Kidney capillary endothelial cell (primary cell): ENCODE measurements at places on chromosomes 13 and 19.

DNA sequence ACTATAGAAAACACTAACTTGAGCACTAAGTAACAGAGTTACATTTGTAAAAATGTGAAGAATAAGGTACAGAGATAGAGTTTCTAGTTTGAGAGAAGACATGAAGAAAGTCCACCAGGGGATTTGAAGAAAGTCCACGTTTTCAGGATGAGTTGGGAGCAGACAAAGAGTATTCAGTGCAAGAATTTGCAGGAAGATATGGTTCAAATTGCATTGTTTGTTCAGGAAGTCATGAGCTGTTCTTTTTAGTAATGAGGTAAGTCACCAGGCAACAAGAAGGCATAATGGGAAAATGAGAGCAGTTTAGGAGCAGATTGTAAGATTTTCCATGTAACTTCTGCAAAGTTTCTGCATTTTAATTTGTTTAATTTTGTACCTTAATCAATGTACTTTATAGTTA lies 618.0 kb downstream of the DACH1 start:
- DNase-seq = peak; percentile 69

GRCh38 chr13:66644855-66645460 lies 585.2 kb downstream of the PCDH9 start:
- no peak for DNase-seq

- DNase-seq = no peak
Measured at GRCh38 chr13:99065235-99066015, 87.6 kb upstream of the DOCK9 start.

DNA sequence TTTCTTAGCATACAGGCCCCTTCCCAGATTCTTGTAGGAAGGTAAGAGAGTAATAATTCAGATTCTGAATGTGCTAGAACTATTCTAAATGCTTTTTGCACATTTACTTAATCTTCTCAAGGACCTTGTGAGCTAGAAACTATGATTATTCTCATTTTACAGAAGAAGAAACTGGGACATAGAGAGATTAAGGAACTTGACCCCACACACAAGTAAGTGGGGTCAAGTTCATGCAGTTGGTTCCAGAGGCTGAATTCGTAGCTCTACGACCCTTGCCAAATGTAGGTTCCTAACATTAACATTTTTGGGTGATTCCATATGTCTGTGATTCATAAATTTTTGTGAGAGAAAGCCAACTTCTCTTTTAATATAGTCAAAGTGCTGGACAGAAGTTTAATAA lies 238.1 kb downstream of the LACC1 start:
- DNase-seq = no peak

- DNase-seq = no peak
Measured at GRCh38 chr19:55447421-55448174, 4.5 kb upstream of the SHISA7 start.

DNA sequence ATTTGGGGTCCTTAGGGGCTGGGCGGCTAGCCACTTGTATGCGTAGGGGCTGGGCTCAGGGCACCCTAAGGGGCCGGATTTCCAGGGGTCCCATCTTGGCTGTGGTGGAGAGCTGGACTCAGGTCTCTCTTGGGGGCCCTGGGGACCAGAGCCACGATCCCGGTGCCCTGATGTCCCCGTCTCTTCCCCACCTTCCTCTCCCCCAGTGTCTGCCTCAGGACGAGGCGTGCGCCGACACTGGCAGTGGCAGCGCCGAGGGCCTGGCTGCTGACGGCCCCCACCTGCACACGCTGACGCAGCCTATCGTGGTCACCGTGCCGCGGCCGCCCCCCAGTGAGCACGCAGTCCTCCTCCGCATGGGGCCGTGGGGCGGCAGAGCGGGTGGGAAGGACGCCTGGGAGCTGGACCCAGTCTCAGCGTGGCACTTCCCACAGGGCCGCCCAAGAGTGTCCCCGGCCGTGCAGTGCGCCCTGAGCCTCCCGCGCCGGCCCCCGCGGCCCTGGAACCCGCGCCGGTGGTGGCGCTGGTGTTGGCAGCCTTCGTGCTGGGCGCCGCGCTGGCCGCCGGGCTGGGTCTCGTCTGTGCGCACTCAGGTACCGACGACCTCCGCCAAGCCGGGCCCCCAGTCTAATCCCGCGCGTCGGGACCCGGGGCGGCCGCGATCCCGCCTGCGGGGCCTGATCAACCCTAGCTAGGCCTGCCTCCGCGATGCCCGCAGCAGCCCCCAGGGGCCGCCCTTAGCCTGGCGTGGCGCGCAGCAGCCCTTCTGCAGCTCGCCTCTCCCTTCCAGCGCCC lies 2.7 kb upstream of the SNAPC2 start:
- peak; percentile 44 for DNase-seq

DNA sequence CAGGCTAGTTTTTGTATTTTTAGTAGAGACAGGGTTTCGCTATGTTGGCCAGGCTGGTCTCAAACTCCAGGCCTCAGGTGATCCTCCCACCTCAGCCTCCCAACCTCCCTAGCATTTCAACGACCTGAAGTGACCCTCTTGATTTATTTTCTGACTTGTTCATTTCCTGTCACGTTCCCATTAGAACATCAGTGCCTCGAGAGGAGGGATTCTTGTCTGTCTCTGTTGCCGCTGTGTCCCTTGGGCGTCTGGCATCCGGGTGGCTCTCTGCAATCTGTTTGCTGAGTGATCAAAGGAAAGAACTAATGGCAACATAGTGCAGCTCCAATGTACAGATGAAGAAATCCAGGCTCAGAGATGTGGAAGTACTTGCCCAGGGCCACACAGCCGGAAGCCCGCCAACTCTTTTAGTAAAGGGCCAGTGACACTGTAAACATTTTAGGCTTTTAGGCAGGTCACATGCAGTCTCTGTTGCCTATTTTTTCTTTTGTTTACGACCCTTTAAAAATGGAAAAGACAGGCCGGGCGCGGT lies 47.5 kb downstream of the NFIC start:
- DNase-seq = no peak
